KG1 (cell line): ENCODE measurements at places on chromosomes 16 and 17.

GRCh38 chr16:86773354-86773715 lies 195.0 kb downstream of the FOXL1 start:
- DNase-seq = no peak

GRCh38 chr17:18241229-18241871 lies 15.9 kb downstream of the LLGL1 start:
- no peak for DNase-seq

DNA sequence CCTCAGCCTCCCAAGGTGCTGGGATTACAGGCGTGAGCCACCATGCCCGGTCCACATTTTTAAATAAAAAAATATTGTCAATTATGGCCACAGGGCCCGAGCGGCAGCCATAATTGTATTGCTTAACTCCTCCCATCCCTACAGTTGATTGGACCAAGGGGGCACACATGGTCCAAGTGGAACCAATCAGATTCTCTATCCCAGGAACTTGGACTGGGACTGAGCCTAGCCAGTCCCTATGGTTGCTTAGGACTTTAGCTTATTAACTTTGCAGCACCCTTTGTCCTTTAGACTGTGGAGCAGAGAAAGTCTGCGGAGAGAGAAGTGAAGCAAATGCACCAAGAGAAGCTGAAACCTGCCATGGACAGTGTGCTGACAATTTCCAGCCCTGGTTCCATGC lies 5.5 kb upstream of the RDM1 start:
- no peak for DNase-seq

DNA sequence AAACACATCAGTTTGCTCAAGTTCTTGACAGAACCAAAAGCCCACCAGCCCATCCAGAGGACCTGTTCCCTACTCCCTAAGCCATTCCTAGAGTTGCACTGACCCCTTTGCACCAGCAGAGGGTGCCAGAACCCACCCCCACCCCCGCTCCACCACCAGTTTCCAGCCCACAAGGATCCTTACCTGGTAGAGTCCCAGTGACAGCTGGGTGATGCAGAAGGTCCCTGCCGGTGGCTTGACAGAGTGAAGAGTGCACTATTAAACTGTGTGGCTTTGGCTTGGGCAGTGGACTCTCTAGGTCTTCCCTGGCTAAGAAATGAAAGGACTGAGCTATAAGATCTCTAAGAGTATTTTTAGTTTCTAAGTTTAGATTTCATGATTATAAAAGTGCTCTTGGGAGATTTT lies 73.3 kb upstream of the MTMR4 start:
- no peak for DNase-seq

DNA sequence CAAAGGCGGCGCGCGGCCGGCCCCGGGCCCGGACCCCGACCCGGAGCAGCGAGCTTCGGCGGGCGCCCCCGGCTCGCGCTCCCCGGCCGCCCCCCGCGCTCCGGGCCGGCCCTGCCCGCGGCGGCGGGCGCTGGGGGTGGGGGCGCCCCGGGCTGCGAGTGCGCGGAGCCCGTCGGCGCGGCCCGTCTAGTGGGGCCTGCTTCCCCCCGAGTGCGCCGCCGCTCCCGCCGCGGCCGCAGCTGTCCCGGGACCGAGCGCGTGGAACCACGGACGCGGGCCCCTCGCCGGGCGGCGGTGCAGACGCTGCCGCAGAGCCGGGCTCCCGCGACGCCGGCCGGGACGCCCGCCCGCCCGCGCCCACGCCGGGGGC lies 308 bp downstream of the ADCY9 start:
- no peak for DNase-seq

DNA sequence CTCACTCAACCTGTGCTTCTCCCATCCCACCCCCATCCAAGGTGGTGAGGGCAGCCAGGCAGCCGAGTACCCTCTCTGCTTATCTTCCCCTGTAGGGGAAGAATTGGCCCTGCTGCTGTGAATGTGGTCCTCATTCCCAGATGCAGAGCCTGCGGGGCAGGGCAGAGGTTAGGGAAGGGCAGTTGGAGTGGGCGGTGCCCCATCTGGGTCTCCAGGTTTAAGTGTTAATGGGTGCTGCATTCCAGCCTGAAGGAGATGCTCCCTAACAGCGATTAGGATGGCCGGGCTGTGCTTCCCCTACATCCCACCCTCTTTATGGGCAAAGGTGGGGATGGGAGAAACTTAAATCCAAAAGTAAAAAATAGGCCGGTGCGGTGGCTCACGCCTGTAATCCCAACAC lies 12.1 kb downstream of the TMEM95 start:
- no peak for DNase-seq

GRCh38 chr16:65667011-65667578 lies 545.2 kb upstream of the CDH11 start:
- no peak for DNase-seq

DNA sequence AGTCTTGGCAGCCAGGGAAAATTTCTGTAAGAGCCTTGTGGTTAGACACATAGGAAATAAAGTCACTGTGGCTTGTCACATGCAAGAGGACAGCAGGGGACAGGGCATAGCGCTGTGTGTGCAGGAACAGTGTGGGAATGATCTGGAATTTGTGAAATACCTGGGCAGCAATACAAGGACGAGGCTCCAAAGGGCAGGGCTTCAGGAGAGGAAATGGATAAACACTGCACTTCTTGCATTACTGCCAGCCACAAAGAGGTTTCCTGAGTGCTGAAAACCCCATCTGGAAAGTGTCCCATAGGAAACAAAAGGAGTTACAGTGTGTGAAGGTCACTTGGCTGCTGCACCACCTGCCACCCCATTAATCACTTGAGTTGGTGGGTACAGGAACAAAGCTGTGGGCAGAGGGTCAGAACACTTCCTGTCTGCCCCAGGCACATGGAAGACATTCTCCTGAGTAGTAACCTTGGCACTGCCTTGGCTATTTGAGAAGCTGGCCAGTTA lies 12.1 kb upstream of the HP start:
- no peak for DNase-seq

- no peak for DNase-seq
These were observed 343.0 kb upstream of the ZFHX3 start for GRCh38 chr16:73390936-73391335.

DNA sequence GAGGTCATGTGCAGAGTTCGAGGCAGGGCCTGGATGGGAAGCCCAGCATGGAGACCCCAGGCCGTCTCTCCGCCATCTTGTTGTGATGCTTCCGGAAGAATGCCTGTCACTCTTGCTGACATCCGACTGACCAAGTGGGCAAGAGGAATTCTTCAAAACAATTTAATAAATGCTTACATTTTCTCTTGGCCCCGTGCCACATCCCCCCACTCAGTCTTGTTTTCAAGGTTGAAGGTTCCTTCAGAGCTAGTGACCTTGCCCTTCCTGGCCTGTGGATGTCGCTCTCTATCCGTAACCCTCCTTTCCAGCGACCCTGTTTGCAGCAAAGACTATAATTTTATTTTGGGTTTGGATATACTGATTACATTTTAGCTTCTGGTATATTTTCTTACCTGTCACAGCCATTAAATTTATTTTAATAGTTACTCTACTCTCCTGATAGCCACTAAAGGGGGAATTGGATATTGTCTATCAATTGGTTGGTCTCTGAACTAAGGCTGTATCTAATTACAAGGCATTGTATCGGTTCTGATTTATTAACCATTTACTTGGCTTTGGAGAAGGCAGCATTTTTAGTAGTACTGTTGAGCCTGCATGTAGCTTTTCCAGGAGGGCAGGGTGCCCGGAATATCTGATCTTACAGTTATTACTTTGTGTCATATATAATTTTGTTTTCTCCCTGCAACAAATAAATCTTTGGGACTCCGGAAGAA lies 264.5 kb downstream of the WWOX start:
- no peak for DNase-seq
